ENCODE measurements at places on chromosomes 3 and 15.
A peak's percentile ranks its signal among the peaks of the same experiment; 100 is the strongest.

GRCh38 chr15:60761505-60761845 lies 282.5 kb upstream of the ICE2 start:
- DNase-seq, result no peak

DNA sequence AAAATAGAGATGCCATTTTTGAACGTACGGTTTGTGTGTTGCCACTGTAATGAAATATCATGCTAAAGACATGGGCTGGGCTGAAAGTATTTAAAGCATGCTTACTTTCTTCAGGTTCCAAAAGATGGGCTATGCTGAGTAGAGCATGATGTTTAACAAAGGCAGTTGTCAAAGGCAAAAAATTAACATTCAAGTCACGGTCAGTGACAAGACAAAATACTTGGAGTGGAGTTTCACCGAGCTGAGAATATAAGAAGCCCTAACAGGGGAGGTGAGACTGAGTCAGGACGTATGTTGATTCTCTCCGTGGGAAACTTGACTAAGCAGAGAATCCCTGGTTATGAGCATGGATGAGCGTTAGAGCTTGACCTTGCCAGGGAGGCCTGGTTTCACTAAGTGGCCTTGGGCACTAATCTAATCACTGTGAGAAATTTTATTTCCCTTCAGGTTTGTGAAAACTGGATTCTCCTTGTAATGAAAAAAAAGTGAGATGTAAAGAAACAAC lies 218.2 kb upstream of the ADAMTS9 start:
- DNase-seq, result no peak

- no peak for DNase-seq
These were observed 288.2 kb downstream of the EPHA6 start for GRCh38 chr3:97102641-97103040.

DNA sequence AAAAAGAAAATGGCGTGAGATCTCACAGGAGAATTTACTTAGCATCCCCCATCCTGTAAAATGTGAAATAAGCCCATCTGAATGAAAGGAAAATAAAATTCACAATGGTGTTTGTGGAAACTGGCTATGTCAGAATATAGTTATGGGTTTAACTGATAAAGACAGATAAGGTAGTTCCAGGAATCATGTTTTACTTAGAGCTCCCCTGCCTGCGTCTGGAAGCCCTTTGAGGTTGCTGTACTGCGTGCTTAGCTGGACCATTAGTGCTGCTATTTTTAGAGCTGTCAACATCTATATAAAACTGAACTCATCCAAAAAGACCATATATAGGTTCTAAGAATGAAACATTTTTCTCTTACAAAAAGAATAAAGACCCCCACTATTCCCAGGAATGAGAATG lies 130.8 kb downstream of the LSAMP start:
- peak; percentile 87 for DNase-seq

DNA sequence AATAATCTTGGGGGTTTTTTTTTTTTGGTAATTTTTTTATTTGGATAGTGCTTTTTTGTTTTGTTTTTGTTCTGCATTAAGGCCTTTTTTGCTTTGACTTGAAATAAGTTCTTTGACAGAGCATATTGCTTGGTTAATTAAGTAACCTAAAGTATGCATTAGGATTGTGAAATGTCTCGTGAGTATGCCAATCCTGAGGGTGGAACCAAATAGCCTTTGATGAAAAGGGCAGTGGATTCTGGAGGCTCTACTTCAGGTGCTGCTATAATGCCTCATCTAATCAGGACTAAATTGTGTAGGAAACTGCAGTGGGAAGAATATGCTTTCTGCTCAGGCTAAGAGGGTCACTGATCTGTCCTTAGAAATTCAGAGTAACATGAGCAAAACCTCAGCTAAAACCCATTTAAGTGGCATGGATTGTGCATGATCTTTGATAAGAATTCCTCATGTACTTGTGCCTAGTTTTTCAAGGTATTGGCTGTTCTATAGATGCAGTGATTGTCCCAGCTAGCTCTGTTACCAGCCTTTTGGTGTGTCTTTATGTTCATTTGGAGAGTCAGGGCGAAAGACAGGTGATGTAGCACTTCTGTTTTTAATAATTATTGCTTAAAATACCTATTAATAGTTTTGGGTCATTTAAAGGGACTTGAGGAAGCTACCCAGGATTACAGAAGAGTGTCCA lies 15.4 kb downstream of the CDV3 start:
- DNase-seq, result no peak

GRCh38 chr15:66292571-66293418 lies 573 bp upstream of the DIS3L start:
- no peak for DNase-seq

- DNase-seq, result no peak
These were observed 149.4 kb downstream of the VGLL4 start for GRCh38 chr3:11494131-11494916.

DNA sequence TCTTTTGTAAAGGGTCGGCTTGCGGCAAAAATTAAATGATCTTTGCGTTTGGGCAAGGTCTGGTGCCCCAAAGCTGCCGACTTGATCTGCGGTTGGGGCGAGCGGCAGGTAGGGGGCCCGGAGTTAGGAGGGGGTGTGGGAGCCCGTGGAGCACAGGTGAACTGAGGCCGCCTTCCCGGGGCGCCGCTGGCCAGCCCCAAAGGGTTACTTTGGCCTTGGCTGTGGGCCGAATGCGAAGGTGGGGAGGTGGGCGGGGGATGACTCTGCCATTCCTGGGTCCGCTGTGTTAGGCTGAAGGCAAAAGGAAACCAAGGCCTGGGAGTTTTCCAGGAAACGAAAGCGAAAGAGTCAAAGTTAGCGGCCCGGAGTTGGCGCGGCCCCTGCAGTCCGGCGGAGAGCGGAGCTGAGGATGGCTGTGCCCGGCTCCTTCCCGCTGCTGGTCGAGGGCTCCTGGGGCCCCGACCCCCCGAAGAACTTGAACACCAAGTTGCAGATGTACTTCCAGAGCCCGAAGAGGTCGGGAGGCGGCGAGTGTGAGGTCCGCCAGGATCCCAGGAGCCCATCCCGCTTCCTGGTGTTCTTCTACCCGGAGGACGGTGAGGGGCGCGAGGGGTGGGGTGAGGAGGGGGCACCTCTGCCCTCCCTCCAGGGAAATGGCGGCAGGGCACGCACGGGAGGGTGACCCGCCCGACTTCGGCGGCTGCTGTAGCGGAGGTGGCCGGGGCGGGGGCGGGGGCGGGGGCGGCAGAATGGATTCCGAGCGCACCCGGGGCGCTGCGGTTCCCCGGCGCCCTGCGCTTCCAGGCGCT lies at the start of gene PARP14:
Gene PARP14, plus strand, starts transcription at position 365 of the 809 bp plus-strand sequence. Its CDS starts 45 bp downstream, at position 410.
- DNase-seq, result peak; percentile 77

DNA sequence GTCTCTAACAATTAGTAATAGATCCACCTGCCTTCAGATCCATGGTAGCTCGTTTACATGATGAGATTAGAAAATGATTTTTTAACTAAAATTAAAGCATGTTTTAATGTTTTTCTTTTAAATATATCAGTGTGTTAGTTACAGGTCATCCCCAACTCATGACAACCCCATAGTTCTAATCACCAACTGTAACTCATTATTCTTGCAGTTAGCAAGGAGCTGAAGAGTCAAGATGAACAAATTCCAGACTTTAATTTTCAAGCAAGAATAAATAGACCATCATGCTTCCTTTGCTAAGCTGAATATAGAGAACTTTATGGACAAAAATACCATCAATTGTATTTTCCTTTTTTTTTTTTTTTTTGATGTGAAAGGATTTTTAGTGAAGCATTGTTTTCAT lies 101.1 kb downstream of the TOP2B start:
- DNase-seq, result no peak

DNA sequence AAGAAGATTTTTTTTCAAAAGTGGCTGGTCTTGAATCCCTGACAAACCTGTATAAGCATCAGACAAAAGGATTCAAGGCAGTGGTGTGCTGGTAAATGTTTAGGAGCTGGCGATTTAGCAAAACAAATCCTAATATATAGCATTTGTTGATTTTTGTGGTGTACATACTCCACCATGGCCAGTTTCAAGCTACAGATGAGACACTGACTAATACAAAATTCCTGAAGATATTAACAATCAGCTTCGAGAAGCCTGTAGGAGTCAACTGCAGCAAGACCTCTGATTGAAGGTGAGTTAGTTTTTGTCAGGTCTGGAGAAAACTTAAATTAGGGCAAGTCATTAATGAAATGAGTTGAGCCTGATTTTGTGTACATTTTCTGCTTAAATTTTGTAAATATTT lies 6.7 kb downstream of the STRIT1 start:
- DNase-seq, result no peak

GRCh38 chr15:74664028-74664616 lies 31.7 kb downstream of the EDC3 start:
- no peak for DNase-seq

GRCh38 chr3:49813497-49814174 lies at the start of gene UBA7:
Gene UBA7 (minus strand): TSS chr3:49813953. CDS start chr3:49813787, 166 bp downstream.
- peak; percentile 73 for DNase-seq

DNA sequence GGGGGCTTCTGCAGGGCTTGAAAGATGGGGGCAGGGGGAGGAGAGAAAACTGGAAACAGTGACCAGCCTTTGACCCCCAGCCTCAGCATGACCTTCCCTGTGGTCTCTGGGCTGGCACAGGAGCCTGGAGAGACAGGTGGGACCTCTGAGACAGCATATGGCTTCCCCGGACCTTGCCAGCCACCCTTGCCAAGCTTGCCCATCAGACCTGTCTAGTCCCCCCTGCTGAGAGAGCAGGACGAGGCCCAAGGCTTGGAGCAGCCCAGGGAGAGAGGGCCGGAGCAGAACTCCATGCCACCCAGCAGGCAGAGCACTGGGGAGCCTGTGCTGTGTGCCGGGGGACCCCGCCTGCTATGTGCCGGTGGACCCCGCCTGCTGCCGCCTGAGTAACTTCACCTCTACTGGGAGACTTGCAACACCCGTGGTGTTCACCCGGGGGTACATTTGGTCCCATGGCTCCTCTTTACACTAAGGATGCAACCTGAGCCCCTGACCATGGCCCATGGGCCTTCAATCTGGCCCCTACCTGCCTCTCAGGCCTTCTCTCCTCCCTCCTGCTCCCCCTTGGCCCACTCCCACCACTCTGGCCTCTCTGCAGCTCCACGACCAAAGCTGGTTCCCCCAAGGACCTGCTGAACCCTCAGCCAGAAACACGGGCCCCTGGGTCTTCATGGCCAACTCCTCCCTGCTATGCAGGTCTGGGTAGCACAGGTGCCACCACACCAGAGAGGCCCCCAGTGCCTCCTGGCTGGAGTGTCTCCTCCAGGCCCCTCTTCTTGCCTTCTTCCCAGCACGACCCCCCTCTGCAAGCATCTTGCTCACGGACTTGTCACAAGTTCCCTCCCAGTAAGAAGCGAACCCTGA lies 21.1 kb upstream of the SLC41A3 start:
- DNase-seq, result no peak

DNA sequence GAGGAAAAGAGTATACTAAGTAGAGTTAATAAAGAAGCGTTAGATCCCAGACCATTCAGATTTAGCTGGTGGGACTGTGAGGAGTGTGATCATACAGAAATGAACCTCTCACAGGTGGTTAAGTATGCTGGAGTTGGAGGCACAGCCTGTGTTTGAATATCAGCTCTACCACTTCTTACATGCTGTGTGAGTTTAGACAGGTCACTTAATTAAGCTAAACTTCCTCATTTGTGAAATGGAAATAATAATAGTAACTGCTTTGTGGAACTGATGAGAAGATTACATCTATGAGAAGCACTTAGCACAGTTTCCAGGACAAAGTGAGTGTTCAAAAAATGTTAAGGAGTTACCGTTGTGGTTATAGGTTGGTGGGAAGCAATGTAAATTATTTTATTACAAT lies 8.4 kb downstream of the ACP3 start:
- DNase-seq, result peak; percentile 52

- DNase-seq, result no peak
These were observed 695.4 kb downstream of the FHIT start for GRCh38 chr3:60555686-60556354.

DNA sequence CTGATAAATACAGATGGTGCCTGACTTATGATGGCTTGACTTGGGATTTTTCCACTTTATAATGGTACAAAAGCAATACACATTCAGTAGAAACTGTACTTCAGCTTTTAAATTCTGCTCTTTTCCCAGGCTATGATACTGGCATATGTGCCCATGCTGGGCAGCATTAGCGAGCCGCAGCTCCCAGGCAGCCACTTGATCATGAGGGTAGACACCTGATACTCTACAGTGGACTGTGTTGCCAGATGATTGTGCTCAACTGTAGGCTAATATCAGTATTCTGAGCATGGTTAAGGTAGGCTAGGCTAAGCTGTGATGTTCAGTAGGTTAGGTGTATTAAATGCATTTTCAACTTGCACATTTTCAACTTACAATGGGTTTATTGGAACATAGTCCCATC lies 17.7 kb upstream of the FEM1B start:
- no peak for DNase-seq

GRCh38 chr15:93705753-93706455 lies 525.5 kb upstream of the MCTP2 start:
- DNase-seq, result no peak

DNA sequence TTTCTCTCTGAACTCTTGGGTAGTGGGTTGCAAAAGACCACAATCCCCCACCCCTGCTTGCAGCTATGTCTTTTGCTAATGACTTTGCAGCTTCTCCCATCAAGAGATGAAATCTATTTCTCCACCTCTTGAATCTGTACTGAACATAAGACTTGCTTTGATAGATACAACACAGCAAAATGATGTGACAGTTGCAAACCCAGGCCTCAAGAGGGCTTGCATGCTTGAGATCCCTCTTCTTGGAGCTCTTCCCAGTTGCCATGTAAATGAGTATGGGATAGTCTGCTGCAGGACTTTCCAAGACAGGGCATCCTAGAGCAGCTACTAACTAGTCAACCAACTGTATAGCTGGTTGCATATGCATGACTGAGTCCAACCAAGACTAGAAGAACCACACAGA lies 783.6 kb downstream of the PDCD6IP start:
- DNase-seq, result no peak

DNA sequence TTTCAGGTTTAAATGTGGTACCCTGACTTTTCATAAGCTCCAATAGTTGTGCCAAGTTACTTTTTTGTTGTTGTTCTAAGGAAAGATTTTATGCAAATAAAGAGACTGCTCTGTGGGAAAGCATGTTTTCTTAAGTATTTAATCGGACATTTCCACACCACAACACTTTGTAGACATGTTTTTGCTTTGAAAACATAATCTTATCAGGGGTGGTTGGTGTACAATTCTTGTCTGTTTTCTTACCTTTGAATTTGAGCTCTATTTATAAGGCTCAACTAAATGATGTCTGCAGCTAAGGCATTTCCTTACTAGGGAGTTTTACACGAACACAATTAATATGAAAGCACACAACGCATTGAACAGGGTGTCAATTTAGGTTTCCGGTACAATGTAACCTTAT lies 81.5 kb upstream of the CDIN1 start:
- no peak for DNase-seq

- DNase-seq, result no peak
These were observed 160.4 kb downstream of the CHL1 start for GRCh38 chr3:356952-357351.

GRCh38 chr3:170809007-170809974 lies 60.7 kb downstream of the RPL22L1 start:
- peak; percentile 27 for DNase-seq

DNA sequence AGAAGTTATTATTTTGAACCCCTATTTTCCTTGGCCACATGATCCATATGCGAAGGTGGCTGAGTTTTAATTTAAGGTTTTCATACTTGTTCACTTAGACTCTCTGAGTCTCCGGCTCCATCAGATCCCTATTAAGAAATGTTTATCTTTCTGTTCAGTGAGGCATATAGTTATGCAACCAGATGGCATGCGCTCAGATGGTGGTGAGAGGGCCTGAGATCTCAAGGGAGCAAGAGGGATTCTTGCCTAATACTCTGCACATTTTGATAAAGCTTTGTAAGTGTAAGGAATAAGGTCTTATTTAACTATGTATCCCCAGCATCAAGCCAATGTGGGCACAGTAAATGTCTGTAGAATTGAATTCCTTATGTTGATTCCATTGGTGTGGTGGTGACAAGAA lies 78.9 kb upstream of the DPH6 start:
- DNase-seq, result no peak

- DNase-seq, result no peak
These were observed 92.2 kb downstream of the SV2B start for GRCh38 chr15:91192285-91192684.
